Posterior cingulate gyrus (tissue), 11 donors: ENCODE measurements at places on chromosomes 3 and 15.

- no peak for DNase-seq
These were observed 221.8 kb upstream of the TPRG1 start for GRCh38 chr3:188949996-188950395.

- DNase-seq, result no peak
These were observed 113.5 kb upstream of the CHL1 start for GRCh38 chr3:83096-83495.

GRCh38 chr15:40155270-40155910 is 5.5 kb upstream of the BUB1B start:
- DNase-seq, result no peak

GRCh38 chr3:114892880-114893279 is 254.2 kb downstream of the ZBTB20 start:
- DNase-seq, result no peak

GRCh38 chr3:43102773-43103480 is 3.0 kb downstream of the POMGNT2 start:
- no peak for DNase-seq

- DNase-seq, result no peak
These were observed 100.0 kb downstream of the ALCAM start for GRCh38 chr3:105466495-105467404.

GRCh38 chr3:77304700-77305021 is 264.8 kb downstream of the ROBO2 start:
- DNase-seq, result no peak

GRCh38 chr3:155102329-155102728 is 22.2 kb downstream of the MME start:
- no peak for DNase-seq

GRCh38 chr3:127425505-127426443 is 137.9 kb upstream of the PRR20G start:
- DNase-seq, result peak; percentile 3

DNA sequence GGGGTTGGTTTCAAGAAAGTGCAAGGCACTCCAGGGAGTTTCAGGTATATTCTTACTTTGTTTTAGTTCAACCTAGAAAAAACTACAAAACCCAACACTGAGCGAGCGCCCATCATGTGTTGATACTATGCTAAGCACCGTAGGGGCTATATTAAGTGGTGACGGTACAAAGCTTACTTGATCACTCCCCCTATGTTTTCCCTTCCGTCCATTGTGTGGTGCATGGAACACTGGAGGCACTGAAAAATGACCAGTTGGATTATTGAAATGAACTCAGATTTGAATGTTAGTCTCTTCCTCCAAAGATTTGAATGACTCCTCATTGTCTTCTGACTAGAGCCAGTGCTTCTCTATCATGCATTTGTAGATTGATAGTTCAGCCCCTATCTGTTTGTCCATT is 6.6 kb downstream of the MYZAP start:
- no peak for DNase-seq

- peak; percentile 4 for DNase-seq
These were observed 17.3 kb upstream of the C3orf62 start for GRCh38 chr3:49294343-49294742.

DNA sequence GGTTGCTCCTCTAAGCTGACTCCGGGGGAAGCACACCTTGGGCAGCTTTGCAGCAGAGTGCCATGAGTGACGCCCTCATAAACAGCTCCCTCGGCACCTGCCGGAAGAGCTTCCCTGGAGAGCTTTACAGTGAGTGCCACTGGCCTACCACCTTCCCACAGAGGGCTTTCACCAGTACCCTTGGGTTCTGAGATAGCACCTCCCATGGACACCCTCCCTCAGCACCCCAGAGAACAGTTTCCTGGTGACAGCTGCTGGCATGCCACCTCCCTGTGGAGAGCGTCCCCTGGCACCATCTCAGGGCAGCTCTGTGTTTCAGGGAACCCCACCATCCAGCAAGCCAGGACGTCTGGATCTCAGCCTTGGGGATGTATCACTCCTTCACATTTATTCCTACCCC is 49.1 kb downstream of the RUBCN start:
- DNase-seq, result no peak

GRCh38 chr3:25557694-25558093 is 107.0 kb downstream of the TOP2B start:
- no peak for DNase-seq

GRCh38 chr3:36540888-36541518 is 160.7 kb downstream of the STAC start:
- no peak for DNase-seq

DNA sequence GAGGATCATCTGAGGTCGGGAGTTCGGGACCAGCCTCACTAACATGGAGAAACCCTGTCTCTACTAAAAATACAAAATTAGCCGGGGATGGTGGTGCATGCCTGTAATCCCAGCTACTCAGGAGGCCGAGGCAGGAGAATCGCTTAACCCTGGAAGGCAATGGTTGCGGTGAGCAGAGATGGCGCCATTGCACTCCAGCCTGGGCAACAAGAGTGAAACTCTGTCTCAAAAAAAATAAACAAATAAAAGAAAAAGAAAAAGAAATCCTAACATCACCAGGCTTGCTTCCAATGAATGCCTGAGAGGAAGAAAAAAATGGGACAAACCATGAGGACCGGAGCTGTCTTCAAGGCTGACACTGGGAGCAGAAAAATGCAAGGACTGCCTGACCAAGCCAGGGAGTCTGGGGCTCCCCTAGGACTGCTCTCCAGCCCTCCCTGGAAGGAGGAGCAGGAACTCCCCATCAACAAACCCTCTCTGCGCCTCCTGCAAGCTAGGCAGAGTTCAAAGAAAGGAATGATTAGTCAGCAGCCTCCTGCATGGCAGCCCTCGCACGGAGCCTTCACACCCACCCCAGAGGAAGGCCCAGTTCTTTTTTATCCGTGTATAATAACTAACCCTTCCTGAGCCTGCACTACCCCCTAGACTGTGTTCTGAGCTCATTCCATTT is 55.4 kb downstream of the NUP210 start:
- no peak for DNase-seq

DNA sequence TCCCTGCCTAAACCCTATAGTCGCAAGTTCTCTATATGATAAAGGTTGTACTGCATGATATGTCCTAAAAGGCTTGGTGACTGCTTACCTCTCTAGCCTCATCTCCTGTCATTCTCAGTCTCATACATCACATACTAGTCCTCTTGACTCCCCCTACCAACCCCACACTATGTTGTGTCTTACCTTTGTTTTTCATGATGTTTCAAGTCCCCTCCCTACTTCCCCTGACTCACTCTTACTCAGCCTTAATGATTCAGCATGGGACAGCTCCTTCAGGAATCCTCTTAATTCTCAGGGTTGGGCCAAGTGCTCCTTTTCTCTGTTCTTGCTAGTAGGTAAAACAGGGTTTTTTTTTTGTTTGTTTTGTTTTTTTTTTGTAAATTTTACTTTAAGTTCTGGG is 49.6 kb downstream of the SLMAP start:
- no peak for DNase-seq

GRCh38 chr3:51962854-51963530 is 4.3 kb downstream of the PCBP4 start:
- no peak for DNase-seq

DNA sequence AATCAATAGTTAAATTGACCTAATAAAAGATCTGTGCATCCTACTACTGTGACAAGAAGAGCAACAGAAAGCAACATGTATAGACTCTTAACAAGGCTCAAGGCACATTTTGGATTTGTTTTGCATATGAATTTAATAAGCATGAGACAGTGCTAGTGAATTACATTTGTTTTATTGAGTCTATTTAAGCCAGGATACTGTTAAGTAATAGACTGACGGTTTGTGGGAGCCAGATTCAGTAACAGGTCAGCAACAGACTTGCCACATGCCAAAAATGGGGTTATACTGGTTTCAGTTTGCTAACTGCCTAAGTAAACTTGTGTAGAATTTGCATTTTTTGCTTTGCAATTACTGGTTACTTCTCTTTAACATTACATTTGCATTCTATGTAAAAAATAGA is 54.0 kb downstream of the MBNL1 start:
- no peak for DNase-seq

DNA sequence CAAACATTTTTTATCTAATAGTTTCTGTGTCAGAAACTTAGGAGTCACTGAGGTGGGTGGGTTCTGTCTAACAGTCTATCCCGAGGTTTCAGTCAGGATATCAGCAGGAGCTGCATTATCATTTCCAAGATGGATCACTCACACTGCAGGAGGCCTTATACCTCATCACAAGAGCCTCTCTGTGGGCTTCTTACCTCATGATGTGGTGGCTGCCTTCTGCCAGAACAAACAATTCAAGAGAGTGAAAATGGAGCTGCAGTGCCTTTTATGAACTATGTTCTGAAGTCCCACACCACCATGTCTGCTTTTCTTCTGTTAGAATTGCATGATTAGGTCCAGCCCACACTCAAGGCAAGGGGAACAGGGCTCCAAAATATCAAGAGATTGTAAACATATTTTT is 27.9 kb downstream of the RFX7 start:
- no peak for DNase-seq

DNA sequence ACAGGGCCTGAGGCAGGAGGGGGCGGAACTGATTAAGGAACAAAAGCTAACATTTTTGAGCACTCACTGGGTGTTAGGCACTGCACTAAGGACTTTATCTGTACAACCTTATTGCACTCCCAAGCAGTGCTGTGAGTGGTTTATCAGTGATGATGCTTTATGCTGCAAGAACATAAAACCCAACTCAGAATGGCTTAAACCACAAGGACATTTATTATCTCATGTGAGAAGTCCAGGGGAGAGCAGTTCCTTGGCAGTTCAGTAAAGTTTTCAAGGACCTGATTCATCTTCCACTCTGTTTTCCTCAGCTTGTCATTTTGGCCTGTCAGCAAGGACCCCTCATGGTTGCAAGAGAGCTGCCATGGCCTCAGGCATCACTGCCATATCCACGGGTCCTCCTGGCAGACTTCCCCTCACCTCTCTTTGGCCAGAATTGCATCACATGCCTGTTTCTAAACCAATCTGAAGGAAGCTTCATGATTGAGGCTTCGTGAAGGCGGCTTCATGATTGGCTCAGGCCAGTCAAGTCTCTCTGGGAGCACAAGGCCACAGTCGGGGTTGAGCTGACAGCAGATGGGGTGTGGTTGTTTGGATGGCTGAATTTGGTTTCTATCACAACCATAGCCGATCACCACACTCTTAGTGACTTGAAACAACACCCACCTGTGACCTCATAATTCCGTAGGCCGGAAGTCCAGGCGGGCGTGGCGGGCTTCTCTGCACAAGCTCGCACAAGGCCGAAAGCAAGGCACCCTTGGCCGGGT is 15.8 kb downstream of the EFCC1 start:
- DNase-seq, result no peak

GRCh38 chr15:29612096-29612495 is 210.2 kb downstream of the TJP1 start:
- DNase-seq, result no peak

GRCh38 chr3:108528459-108529252 is 18.3 kb upstream of the MYH15 start:
- DNase-seq, result no peak

DNA sequence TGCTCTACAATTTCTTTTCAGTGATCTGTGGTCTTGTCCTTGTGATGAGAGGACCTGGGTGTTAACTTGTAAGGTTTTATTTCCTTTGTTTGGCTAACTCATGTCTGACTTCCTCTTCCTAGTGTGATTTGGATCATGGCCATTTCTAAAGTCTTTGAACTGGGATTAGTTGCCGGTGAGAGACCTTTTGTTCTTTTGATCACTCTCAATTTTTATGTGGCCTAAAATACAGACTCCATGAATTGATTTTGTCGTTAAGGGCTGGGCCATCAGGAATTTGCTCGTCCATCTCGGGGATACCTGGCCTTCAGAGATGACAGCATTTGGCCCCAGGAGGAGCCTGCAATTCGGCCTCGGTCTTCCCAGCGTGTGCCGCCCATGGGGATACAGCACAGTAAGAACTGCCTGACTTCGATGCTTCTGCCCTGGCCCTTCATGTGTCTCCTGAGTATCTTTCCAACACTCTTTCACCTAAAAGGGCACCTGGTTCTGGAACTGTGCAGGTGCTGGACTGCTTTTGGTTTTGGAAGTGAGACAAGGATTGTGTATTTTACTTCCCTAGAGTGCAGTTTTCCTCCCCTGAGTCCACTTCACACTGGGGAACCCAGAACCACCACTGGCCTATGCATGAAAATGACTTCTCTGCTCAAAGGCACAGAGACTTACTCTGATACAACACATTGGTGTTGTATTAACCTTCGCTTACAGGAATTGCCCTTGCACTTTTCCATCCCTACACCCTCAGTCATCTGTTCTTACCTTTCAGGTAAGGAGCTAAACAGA is 13.1 kb upstream of the LRRC2 start:
- DNase-seq, result no peak

- no peak for DNase-seq
These were observed 307.3 kb upstream of the PLSCR5 start for GRCh38 chr3:146912241-146913015.
